Activated naive CD4-positive, alpha-beta T cell (primary cell): ENCODE measurements at places on chromosomes 4 and X.

- DNase-seq: no peak
These were observed 5.1 kb downstream of the GJB1 start for GRCh38 chrX:71228063-71228642.

GRCh38 chr4:4388836-4389575 lies 2.1 kb downstream of the NSG1 start:
- no peak for DNase-seq

- no peak for DNase-seq
These were observed 25.5 kb downstream of the NELFA start for GRCh38 chr4:1983053-1983845.

GRCh38 chr4:40327340-40327739 lies 7.8 kb upstream of the CHRNA9 start:
- no peak for DNase-seq

DNA sequence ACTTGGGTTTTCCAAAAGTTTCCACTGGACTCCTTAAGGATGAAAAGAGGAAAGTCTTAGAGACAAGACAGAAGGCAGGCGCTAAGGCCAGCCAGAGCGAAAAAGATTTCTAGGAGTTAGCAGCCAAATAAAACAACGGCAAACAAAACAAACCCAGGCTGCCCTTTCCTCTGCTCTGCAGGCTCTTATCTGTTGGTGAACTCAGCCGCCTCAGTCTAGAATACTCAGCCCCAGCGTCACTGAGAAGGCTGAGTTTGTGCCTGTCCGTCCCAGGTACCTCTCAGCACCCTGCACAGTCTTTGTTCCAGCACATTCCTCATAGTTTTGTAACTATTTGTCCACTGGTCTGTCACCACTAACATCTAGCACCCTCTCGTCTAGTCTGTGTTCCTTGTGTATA lies 75.6 kb upstream of the FAM9C start:
- no peak for DNase-seq

DNA sequence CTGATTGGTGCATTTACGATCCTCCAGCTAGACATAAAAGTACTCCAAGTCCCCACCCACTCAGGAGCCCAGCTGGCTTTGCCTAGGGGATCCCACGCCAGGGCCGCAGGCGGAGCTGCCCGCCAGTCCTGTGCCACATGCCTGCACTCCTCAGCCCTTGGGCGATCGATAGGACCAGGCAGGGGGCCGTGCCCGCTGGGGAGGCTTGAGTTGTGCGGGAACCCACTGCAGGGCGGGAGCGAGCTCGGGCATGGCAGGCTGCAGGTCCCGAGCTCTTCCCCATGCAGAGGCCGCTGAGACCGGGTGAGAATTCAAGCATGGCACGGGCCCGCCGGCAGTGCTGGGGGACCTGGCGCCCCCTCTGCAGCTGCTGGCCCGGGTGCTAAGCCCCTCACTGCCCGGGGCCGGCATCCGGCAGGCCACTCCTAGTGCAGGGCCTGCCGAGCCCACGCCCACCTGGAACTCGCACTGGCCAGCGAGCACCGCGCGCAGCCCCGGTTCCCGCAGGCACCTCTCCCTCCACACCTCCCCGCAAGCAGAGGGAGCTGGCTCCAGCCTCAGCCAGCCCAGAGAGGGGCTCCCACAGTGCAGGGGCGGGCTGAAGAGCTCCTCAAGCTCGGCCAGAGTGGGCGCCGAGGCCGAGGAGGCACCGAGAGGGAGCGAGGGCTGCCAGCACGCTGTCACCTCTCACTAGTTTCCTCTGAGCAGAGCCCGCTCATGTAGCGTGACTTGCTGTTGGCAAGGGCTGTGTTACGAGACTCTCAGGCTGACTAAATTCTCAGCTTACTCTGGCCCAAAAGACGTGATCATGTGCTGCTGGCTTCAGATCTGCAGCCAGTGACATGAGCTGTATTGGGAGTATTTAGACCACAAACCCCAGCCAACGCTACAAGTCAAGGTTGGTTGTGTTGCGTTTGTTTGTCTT lies 87.5 kb downstream of the TRAPPC11 start:
- no peak for DNase-seq

DNA sequence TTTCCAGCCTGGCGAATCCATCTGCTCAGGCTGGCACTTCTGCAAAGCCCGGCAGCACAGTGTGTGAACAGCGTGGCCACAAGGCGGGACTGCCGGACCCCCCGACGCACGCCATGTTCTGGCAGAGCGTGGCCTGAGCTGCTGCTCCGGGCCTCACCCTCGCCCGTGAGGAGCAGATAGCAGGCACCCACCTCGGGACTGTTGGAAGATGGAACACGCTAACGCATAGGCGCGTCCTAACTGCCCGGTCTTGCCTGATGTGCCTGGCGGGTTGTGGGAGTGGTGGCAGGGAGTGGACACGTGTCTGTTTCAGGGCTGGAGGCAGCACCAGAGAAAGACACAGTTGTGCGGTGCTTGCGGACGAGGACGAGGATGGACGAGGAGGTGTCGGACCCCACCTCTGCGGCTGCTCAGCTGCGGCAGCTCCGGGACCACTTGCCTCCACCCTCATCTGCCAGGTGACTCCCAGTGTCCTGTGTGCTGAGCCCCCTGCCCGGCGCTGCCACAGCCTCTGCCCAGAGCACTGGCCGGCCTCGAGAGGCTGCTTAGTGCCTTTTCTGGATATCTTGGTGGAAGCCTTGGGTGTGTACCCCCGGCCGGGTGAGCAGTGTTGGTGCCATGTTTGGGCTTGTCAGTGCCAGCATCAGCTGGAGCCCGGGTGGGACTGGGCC lies 28.2 kb downstream of the UVSSA start:
- no peak for DNase-seq

- DNase-seq: no peak
These were observed 39.0 kb upstream of the ZNF518B start for GRCh38 chr4:10496200-10496599.

GRCh38 chr4:160562661-160563060 lies 1459.8 kb downstream of the RAPGEF2 start:
- no peak for DNase-seq

- DNase-seq: no peak
These were observed 20.1 kb upstream of the ADRA2C start for GRCh38 chr4:3745886-3746656.

DNA sequence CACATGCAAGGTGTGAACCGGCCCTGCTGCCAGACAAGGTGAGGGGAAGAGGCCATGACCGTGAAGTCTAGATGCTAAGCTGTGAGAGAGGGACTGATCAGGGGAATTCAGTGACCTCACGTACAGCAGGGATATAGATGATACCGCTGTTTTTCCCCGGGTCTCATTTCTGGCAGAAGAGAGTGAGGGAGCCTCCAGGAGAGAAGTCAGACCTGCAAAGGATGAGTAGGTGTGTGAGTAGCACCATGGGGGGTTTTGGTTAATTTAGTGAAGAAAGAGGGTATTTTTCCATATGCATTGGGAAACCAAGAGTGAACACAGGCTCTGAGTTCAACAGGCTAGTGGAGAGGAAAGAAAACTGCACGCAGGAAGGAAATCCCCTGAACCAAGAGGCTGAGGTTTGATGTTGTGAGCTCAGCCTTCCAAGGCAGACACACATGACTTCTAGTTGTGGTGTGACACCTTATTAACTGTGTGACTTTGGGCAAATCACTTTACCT lies 127.6 kb upstream of the GATB start:
- no peak for DNase-seq

- no peak for DNase-seq
These were observed 202.3 kb upstream of the NEIL3 start for GRCh38 chr4:177107288-177107921.

DNA sequence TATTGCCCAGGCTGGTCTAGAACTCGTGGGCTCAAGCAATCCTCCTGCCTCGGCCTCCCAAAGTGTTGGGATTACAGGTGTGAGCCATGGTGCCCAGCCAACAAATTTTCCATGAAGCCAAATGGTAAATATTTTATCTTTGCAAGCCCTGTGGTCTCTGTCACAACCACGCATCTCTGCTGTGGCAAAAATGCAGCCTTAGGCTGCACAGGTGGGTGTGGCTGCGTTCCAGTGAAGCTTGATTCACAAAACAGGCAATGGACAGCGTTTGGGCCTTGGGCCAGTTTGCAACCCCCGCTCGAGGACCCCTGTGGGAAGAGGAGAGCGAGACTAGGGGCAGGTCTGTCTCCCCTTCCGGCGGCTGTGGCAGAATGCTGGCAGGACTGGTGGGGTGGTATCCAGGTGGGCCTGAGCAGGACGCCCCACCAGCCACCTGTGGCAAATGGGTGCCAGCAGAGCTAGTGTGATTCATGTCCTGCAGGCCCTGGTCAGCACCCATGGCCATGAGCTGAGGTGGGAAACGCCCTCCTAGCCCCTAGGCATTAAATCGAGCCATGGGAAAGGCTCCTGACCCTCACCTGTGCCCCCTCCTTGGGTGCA lies 19.7 kb downstream of the HTRA3 start:
- no peak for DNase-seq

DNA sequence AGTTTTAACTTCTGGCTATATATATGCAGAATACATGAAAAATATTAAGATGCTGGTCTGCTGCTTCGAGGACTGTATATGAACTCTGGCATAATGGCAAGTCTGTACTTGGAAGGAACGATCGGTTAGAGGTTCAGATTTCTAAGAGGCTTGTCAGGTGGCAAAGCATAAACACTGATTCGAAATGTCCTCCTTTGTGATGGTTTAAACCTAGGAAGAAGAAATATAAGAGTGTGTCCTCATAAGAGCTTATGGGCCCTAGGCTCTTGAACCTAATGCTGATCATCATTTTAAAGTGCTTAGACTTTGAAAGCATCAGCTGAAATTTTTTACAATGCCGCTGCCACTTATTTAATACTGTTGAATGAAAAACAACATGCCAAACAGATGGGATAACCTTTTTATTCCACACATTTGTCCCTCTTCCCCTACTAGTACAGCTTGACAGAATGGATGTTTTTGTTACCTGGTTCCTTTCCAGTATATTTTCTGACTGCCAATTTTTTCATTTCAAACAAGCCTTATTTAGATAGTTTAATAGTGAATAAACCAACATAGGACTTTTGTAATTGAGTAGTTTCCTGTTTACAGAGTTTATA lies 8.8 kb downstream of the SPRY1 start:
- no peak for DNase-seq

GRCh38 chrX:137067147-137067546 lies 33.4 kb upstream of the GPR101 start:
- DNase-seq: no peak

- DNase-seq: no peak
These were observed 69.8 kb downstream of the BMPR1B start for GRCh38 chr4:94827481-94828110.

- DNase-seq: no peak
These were observed 17.0 kb upstream of the HPF1 start for GRCh38 chr4:169774466-169775445.

DNA sequence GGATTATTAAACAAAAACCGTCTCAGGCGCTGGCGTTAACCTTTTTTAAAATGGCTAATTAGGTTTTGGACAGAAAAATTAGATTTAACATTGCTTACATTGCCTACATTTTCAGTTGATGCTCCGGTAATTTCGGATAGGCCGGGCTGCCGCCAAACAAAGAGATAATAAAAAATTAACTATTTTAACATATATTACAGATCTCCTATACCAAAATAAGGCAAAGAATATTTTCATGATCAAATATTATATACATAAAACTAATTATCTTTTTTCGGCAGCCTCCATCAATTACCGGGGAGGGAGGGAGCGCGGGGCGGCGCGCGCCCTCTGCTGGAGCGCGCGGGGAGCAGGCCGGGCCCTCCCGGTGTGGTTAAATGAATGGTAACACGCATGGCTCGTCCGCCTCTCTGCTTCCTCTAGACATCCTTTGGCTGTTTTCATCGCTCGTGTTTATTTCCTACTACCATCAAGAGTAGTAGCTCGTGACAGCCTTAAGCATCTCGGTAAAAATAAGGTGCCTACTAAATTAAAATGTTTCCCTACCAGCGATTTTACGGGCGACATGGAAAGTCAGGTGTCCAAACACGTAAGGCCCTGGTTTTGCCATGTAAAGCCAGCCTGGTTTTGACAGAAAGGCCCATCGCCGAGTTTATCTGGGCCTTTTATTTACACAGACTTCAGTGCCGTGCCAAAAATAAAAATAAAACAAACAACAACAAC lies 52.4 kb upstream of the TMEM33 start:
- DNase-seq: no peak

DNA sequence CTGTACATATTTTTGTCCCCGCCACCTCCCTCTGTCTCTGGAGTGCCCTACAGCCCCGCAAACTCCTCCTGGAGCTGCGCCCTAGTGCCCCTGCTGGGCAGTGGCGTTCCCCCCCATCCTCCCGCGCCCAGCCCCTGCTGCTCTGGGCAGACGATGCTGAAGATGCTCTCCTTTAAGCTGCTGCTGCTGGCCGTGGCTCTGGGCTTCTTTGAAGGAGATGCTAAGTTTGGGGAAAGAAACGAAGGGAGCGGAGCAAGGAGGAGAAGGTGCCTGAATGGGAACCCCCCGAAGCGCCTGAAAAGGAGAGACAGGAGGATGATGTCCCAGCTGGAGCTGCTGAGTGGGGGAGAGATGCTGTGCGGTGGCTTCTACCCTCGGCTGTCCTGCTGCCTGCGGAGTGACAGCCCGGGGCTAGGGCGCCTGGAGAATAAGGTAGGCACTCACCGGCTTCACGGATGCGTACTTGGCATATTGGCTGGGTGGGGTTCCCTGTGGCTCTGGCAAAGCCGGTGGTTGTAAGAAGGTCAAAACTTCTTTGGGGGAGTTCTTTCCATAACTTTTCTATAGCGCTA lies 653 bp downstream of the HHIP start:
- no peak for DNase-seq
